Right cardiac atrium (tissue), 5 donors: ENCODE measurements at places on chromosomes 5 and 9.

GRCh38 chr5:3182133-3182876 is 413.3 kb upstream of the IRX1 start:
- DNase-seq: no peak

DNA sequence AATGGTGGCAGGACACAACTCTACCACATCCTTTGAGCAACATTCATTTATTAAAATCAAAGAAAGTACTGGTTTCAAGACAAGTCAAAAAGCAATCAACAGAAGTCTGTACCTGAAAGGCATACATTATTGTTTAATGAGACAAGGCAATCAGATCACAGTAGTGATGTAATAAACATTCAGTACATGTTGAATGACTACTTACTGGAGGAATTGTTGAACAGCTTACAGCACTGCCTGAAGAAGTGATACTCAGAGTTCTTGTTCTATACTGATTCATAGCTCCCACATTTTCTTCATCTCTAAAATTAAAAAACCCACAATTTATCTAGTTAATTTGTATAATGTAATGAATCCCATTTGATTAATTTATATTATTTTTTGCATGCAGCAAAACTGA is 18.2 kb downstream of the RIOK2 start:
- DNase-seq: no peak

- no peak for DNase-seq
Measured at GRCh38 chr5:96572864-96573512, 89.2 kb upstream of the CAST start.

DNA sequence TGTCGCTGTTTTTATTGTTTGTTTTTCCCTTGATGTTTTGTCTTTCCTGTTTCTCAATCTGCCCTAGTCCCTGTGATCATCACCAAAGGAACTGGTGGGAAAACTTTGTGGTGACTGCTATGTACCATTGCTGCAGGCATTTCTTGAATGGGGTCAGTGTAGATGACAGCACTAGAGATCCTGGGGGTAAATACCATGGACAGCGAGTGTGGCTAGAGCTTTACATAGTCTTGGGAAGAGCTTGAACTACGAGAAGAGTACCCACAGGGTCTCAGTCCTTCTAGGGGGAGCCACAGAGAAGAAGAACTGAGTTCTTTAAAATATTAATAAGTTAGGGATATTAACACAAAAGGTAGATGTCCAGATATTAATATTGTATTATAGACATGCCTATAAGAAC is 138.8 kb downstream of the PAM start:
- no peak for DNase-seq

GRCh38 chr9:5013374-5013773 is 28.3 kb downstream of the JAK2 start:
- no peak for DNase-seq

- DNase-seq: no peak
Measured at GRCh38 chr5:35488055-35488454, 129.6 kb upstream of the SPEF2 start.

GRCh38 chr9:89780959-89781358 is 176.1 kb downstream of the GADD45G start:
- no peak for DNase-seq

DNA sequence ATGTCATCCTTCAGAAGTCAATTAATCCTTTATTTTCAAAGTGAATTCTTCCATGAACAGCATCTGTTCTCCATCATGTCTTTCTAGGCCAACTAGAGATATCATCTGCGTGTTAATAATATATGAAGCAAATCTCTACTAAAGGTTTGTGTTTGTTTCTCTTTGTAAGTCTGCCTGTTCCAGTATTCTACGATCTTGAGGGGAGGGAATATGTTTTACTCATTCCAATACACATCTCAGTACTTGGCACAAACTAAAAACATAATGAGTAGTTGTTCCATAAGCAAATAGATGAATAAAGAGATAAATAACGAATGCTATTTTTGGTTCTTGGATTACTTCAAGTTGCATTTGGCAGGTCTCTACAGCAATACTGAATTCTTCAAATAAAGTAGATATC is 470.7 kb upstream of the GRIN3A start:
- DNase-seq: no peak

DNA sequence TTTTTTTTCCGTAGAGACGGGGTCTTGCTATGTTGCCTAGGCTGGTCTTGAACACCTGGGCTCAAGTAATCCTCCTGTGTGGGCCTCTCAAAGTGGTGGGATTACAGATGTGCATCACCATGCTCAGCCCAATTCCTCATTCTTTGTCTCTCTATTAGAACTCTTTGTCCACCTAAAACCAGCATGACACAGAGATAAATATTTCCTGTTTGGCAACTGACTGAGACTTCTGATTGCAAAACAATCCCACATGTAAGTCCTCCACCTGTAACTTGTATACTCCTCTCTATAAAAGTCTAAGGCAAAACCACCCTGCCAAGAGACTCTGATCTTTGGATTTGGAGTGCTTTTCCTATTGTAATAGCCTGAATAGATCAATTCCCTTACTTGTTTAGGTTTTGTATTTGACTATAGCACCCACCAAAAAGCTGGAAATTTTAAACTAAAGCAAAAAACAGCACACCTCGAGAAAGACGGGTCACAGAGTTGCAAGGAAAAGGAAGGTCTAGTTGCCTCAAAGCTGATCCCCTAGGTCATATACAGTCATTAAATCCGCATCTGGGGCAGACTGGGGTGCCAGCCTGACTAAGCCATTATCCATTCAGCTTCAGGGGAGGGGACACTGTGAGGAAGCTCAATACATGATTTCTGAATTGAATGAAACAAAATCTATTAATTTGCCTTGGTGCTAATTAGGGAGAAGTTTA is 13.5 kb upstream of the KIF27 start:
- no peak for DNase-seq

- DNase-seq: no peak
Measured at GRCh38 chr5:4703931-4704458, 436.1 kb upstream of the ADAMTS16 start.

GRCh38 chr5:19986031-19986619 is 1.9 kb downstream of the CDH18 start:
- DNase-seq: no peak

DNA sequence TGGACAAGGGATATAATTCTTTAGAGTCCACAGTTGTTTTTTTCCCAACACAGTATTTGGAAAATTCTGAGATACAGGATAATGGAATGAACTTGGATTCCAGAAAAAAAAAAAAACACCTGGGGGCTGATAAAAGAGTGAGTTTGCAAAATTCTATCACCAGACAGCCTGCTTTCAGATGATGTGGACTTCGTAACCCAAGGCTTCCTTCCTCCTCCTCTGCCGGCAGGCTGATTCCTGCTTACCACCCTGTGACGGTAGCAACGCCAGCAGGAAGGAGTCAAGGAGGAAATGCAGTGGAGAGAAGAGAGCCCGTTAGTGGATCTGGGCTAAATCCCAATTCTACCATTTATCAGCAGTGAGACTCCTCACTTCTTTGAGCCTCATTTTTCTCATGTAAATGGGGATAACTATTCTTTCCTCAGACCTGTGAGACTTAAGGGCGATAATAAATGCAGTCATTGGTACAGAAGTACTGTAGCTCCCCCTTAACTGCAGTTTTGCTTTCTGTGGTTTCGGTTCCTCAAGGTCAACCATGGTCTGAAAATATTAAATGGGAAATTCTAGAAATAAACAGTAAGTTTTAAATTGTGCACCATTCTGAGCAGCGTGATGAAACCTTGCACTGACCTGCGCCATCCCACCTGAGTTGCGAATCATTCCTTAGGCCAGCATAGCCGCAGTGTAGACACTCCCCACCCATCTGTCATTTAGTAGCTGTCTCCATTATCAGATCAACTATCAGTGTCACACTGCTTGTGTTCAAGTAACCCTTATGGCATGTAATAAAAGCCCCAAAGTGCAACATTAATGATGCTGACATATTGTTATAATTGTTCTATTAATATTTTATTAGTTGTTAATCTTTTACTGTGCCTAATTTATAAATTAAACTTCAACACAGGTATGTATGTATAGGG is 71.4 kb downstream of the DCP2 start:
- DNase-seq: no peak

DNA sequence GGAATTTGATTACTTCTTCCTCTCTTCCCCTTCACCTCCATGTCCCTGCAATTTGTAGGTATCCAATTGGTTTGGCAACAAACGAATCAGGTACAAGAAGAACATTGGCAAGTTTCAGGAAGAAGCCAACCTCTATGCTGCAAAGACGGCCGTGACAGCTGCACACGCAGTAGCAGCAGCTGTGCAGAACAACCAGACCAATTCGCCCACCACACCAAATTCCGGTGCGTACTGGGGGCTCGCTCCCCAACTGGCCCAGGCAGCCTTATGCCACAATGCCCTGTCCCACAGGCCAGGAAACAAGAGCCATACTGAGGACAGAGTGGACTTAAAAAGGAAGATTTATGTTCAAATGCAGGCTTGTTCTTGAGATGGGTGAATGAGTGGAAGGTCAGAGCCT is 213.5 kb downstream of the PBX3 start:
- no peak for DNase-seq

GRCh38 chr5:20974426-20974825 is 986.4 kb upstream of the CDH18 start:
- DNase-seq: no peak

- no peak for DNase-seq
Measured at GRCh38 chr5:19208397-19208796, 779.6 kb downstream of the CDH18 start.

DNA sequence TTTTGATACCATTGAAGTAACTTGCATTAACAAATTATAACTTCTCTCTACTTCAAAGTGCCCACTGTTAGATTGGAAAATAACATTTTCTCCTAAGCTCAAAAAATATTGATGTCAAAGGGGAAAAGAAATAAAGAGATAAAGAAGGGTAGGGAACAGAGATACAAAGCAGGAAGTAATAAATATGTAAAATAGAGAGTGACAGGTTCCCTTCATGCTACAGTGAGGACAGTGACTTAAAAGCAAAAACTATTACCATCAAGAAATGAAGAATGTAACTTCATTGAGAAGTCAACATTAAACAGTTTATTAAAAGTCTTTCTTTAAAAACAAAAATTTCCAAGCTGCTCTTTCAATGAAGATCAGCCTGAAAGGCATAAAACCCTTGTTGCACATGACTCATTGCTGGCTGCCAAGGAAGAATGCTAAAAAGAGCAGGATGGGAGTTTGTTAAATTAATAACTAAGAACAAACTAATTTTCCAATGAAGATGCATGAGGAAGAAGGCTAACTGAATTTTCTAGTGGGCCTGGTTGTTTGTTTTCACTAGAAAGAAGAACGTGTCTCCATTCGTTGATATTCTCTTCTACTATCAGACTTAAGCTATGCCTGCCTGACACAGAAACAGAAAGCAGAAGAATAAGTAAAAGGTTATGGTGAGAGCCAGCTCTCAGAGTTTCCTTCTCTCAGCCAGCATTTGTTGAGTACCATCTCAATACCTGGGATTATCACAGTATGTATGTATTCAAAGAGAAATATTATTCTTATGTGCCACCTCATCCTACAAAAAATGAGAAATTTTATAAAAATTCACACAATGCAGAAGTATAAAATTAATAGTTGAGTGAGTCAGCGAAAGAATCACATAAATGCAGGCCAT is 197.8 kb upstream of the NREP start:
- DNase-seq: no peak

GRCh38 chr5:756171-756570 is 28.4 kb downstream of the ZDHHC11B start:
- peak; percentile 64 for DNase-seq

DNA sequence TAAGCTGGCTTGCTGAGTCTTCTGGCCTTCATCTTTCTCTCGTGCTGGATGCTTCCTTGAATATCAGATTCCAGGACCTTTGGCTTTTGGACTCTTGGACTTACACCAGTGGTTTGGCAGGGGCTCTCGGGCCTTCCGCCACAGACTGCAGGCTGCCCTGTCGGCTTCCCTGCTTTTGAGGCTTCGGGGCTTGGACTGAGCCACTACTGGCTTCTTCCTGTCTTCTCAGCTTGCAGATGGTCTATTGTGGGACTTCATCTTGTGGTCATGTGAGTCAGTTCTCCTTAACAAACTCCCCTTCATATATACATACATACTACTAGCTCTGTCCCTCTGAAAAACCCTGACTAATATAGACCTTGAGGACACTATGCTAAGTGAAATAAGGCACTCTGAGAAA is 78.3 kb upstream of the SSBP2 start:
- peak; percentile 45 for DNase-seq

- peak; percentile 85 for DNase-seq
Measured at GRCh38 chr9:764105-764524, 77.4 kb upstream of the DMRT1 start.

GRCh38 chr9:137156567-137157375 is 13.1 kb downstream of the LRRC26 start:
- DNase-seq: no peak

GRCh38 chr9:98897745-98898144 is 46.0 kb upstream of the COL15A1 start:
- DNase-seq: no peak

- no peak for DNase-seq
Measured at GRCh38 chr5:159602434-159602833, 272.1 kb upstream of the IL12B start.

GRCh38 chr5:108111736-108112135 is 270.2 kb downstream of the FBXL17 start:
- no peak for DNase-seq

GRCh38 chr9:92242260-92243136 is 51.0 kb downstream of the IARS1 start:
- no peak for DNase-seq

DNA sequence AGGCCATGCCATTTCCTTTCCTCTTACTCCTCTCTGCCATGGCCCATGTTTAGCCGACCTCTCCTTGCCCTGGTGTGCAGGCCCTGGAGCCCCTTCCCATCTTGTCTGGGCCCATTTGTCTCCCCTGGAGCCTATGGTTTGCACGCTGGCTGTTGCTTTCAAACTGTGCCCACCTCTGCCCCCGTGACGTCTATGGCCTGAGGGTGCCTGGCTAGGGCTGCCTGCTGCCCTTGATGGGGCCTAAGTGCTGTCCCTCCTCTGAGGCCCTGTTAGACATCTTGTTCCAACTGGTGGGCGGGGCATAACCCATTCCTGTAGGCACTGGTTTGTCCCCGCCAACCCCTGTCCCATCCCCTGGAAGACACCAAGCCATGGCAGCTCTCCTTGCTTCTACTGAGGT is 22.7 kb upstream of the ENHO start:
- DNase-seq: no peak

DNA sequence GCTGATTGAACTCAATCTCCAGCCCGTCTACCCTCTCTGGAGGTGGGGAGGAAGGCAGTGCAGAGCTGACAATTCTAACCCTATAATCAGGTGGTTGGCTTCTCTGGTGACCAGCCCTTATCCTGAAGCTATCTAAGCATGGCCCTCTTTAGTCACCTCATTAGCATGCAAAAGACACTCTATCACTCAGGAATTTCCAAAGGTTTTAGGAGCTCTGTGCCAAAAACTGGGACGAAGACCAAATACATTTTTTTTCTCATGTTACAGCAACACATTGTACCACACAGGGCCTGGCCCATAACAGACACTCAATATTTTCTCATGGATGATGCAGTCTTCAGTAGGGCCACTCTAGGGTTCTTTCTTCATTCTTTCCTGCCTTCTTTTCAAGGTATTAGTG is 118.8 kb upstream of the VLDLR start:
- no peak for DNase-seq
